ENCODE measurements at places on chromosomes 7 and 10.

- no peak for DNase-seq
Measured at GRCh38 chr10:123521076-123521475, 145.1 kb upstream of the GPR26 start.

DNA sequence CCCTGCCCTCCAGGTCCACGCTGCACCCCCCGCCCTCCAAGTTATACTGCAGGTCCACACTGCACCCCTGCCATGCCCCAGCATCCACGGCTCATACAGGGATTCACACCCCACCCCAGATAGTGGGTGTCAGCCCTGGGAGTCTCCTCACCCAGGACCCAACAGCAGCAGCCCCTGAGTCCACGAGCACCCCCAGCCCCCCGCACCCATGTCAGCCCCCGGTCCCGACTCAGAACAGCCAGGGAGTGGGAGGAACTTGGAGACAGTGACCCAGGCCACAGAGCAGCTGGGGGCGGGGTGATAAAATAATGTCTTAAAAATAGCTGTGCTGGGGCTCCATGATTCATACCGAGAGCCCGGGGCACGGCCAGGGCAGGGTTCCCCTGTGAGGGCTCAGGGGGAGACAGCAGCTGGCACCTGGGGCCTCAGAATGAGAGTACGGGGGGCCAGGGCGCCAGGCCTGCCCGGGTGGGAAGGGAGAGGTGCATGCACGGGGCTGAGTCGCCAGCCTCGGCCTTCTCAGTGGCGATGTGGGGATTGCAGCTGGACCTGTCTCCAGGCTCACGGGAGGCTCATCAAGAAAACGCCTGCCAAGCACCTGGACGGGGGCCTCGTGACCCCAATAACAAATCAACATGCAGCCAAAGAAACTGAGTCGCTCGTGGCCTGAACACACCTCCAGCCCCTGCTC, 29.8 kb downstream of the ADAP1 start:
- no peak for DNase-seq

DNA sequence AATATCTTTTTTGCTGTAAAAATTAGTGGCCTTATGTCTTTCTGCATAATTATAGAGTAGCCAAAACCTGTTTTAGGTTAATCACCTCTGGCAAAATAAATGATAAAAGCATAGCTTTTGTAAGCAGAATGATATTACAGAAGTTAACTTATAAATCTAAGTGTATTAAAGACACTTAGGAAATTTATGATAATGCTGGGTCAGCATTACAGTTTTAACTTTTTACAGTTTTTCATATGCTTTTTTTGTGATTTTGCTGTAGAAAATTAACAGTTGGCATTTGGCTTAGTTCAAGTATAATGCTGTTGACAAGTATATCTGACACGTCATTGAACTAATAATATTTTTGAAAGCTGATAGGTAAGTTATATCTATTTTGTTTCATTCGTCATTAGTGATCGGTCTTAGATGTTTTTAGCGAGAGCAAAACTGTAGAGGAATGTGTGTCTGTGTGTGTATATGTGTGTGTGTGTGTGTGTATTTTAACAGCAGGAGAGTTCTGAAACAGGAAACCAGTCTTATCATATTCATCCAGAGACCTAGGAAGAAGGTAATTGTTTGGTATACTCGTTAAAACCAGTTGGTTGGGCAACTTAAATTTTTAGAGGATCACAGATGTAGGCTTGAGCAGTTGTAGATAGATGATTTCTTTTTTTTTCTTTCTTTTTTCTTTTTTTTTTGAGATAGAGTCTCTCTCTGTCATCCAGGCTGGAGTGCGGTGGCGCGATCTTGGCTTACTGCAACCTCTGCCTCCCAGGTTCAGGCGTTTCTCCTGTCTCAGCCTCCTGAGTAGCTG, 15.4 kb downstream of the PTEN start:
- DNase-seq = no peak

GRCh38 chr10:100485366-100485765, 22.6 kb downstream of the WNT8B start:
- no peak for DNase-seq

DNA sequence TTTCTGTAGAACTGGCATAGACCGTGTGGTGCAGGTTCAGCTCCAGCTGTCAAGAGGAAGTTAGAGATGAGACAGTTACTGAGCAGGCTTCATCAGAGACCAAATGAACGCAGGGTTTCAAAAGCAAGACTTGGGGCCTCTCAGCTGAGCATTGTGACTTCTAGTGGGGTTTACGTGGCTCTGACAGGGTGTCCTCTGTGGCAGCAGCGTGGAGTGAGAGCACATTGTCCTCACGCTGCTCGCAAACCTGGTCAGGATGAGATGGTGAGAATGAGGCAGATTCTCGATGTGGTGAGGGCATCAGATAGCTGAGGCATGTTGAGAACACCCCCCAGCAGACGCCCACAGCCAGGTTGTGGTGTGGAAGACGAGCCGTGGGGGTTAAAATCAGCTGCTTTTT, 126.0 kb downstream of the DNAJB6 start:
- no peak for DNase-seq

DNA sequence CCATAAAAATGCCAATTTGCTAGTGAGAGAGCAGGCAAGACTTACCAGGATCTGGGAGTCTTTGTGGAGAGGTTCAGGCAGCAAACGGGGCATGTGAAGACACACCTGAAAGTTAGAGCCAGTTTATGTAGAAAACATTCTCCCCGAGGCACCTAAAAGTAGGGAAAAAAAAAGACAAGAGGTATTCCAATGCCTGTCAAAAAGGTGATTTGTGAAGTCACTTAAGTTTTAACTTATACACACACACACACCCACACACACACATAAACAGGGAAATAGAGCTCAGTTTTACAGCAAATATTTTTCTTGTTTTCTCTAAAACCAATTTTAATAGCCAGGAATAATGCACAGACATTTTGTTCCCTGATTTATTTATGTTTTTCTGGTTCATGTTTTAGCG, at the start of gene LAMB4:
Gene LAMB4, minus strand, starts transcription at position 101 of the 400 bp plus-strand sequence. CDS start 7,197 bp downstream, outside the sequence.
- DNase-seq = no peak

DNA sequence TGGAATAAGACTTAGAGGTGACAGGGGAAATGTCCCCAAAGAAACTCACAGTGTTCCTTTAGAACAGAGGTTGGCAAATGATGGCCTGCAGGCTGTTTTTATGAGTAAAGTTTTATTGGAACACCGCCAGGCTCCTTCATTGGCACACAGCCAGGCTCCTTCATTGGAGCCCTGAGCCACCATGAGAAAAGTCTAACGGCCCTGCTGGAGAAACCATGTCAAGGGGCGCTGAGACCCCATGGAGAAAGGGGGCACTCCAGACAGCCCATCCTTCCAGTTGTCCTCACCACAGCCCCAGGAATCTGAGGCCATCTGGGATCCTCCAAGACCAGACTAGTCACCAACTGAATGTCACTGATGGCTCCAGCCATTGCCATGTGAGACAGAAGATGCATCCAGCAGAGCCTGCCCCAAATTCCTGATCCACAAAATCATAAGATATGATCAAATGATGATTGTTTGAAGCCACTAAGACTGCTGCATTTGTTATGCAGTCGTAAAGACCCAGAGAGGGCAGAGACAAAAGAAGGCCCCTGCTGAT, 88.2 kb upstream of the GPR26 start:
- no peak for DNase-seq

DNA sequence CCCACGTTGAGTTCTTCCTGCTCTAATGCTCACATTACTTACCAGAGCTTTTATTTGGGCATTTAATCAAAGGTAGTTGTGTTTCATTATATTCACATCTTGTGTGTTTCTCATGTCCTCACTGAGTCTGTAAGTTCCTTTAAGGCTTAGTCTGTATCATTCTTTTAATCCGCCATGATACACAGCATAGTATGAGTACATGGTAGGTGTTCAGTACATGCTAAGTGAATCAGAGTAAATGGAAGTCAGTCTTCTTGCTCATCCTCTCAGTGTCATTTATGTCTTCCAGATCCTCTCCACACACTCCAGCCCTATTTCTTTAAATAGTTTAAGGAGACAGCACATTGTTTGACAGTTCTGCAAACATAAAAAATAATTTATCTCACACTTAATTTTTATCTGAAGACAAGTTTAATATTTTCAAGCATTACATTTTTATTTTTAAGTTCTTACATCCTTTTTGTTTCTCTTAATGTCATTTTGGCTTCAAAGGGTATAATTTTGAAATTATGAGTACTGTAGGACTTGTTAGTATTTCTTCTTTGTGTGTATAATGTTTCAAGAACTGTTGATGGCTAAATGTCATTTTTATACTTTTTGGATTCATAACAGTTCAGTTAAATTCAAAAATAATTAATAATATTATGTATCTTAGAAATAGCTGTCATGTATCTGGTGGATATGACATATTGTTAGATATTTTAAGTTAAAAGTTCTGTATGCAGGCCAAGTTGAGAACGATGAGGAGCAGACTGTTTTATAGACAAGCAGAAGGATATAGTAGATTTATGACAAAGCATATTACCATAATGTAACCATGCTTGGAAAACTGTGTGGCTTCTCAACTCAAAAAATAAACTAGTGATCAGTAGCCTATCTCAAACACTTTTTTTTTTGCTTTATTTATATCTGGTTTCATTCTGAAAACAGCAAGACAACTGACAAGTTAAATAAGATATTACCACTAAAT, 342.7 kb downstream of the LRMDA start:
- DNase-seq = no peak

GRCh38 chr10:73859784-73860491, 14.4 kb downstream of the CAMK2G start:
- DNase-seq = no peak

- DNase-seq = peak; percentile 59
Measured at GRCh38 chr10:116891208-116891607, 41.9 kb downstream of the ENO4 start.

GRCh38 chr10:123512901-123513775, 153.0 kb upstream of the GPR26 start:
- DNase-seq = no peak

GRCh38 chr7:39686261-39686924, 63.0 kb downstream of the RALA start:
- no peak for DNase-seq

GRCh38 chr10:51086710-51087109, 12.4 kb downstream of the PRKG1 start:
- DNase-seq = no peak

GRCh38 chr10:7121154-7121797, 289.6 kb downstream of the SFMBT2 start:
- DNase-seq = no peak

DNA sequence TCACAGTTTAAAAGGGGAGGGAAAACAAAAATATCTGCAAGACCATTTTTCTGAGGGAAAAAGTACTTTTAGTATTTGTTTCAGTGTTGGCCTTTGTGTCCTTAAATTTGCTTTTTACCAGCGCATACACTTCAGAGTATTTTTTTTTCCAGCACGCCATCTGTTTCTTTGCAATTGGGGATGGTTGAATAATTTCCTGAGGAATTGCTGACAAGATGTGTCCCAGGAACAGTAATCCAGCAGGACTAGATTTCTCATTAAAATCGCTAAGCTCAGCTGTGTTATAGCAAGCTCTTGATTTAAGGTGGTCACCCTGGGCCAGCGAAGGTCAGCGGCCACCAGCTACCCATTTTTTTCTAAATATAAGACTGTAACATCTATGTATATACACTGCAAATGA, 156.9 kb upstream of the RHOBTB1 start:
- peak; percentile 60 for DNase-seq

DNA sequence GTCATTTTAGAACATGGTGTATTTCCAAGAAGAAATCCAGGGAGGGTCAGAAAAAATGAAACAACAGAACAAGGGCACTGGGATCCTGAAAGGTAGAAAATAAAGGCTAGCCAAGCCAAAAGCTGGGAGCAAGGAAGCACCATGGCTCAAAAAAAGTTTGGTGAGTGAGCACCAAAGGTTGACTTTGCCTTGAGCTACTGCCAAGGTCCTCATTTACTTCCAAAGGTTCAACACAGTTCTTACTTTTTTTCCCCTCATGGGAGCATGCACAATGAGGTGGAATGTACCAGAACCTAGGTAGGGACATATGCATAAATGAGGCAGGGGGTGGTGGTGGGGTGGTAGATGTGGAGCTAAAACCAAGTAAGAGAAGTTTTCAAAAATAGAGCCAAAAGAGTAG, 182.8 kb downstream of the CPEB3 start:
- no peak for DNase-seq

DNA sequence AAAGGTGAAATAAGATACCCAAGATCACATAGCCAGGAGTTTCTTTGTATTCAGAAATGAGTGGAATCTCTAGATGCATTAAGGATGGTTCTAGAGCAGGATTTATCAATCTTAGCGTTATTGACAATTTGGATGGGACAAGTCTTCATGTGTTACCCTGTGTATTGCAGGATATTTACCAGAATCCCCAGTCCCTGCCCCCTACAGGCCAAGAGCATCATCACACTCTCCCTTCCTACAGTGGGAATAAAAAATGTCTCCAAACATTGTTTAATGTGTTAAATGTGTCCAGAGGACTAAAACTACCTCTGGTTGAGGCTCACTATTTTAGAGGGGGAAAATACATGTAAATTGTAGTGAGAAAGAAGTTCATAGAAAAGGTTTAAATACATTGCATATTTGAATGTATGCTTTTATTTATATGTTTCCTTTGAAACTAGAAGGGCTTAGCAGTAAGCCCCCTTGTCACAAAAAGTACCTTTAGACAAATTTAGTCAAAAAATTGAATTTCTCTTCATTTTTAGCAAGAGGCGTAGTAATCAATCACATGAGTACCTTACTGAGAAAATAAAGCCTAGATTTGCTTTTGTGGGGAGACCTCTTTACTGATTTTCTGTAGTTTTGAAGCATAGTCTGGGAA, 141.2 kb downstream of the MLLT10 start:
- no peak for DNase-seq

GRCh38 chr10:44385026-44385695, at the start of gene CXCL12:
Gene CXCL12 (minus strand): TSS chr10:44385097. CDS start chr10:44385005, 92 bp downstream.
- DNase-seq = no peak

GRCh38 chr7:27210441-27211083, 10.7 kb upstream of the HOXA13 start:
- no peak for DNase-seq

GRCh38 chr10:28987555-28988320, 301.1 kb upstream of the LYZL1 start:
- DNase-seq = no peak

GRCh38 chr10:116995648-116996047, 9.3 kb downstream of the SHTN1 start:
- no peak for DNase-seq

DNA sequence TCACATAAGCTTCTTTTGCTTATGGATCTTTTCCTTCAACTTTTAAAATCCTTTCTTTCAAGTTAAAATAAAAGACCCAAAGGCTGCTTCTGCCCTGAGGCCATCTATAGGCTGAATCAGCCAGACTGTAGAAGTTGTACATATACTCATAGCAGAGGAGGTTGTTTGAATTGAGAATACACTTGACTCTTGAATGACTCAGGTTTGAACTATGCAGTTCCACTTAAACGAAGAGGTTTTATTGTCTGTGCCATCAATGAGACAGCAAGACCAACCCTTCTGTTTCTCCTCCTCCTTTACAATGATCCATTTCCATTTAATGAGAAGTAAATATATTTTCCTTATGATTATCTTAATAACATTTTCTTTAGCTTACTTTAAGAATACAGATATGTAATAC, 5.8 kb downstream of the ZNF365 start:
- no peak for DNase-seq

- DNase-seq = no peak
Measured at GRCh38 chr10:50310560-50311174, 59.4 kb upstream of the ASAH2 start.
